ENCODE measurements at places on chromosomes 3 and 15.

DNA sequence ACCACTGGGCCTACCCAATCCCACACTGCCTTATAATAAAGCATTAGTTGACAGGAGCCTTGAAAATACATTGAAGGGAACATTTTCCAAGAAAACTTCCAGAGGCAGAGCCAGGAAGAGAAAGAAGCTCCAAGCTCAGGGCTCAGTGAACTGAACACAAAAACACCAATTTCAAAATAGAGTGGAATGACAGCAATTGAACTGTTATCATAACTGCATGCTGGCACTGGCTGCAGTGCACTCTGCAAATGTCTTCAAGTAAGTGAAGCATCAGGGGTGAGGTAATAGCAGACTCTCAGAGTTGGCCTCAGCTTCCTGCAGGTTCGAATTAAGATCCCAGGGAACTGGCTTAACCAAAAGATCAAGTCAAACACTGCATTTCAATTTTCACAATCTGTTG is 388.0 kb upstream of the WNT5A start:
- no peak for DNase-seq

DNA sequence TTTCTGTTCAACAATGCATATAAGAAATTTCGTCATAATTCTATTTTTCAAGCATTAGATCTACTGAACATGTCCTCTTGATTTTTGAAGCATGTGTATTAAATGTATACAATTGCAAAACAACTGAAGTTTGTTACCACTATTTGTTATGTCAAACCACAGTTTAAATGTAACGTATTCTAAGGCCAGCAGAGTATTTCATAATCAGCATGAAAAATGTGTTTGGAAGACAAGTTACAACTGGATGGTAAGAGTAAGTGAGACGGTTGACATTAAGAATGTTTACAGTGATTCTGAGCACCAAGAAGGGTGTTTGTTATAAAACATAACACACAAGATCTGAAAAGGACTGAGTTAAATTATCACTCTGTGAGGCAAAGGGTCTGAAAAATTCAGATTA is 738.4 kb downstream of the PLOD2 start:
- DNase-seq = no peak

DNA sequence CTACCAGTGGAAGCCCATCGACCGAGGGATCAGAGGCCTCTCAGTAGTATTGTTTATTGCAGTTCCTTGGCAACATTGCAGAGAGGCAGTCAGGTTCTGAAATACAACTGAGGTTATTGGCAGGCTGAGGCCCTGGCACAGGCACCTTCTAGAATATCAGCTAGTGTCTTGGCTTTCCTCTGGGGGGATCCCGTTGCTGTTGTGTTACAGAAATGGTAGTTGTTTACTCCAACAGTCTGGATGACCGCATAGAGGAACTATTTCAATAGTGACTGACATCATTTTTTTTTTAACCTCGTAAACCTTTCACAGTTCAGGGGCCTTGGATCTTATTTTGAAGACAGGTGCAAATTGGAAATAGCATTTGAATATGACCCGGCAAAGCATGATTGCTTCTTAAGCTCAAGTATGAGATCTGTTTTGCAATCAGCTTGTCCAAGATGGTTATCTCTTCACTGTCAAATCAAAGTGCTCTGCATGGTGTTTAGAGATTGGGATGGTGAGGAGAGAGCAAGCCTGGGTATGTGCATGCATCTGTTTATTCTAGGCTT is 63.9 kb downstream of the PGPEP1L start:
- DNase-seq = no peak

- DNase-seq = no peak
Observed at GRCh38 chr15:67110361-67110781, 45.0 kb downstream of the SMAD3 start.

GRCh38 chr3:30457081-30457480 is 149.3 kb upstream of the TGFBR2 start:
- DNase-seq = no peak

GRCh38 chr15:66797921-66798320 is 95.9 kb downstream of the SMAD6 start:
- no peak for DNase-seq

Measured in NCI-H82 (cell line).